ENCODE measurements at places on chromosomes 12 and 14.
A peak's percentile ranks its signal among the peaks of the same experiment; 100 is the strongest.

DNA sequence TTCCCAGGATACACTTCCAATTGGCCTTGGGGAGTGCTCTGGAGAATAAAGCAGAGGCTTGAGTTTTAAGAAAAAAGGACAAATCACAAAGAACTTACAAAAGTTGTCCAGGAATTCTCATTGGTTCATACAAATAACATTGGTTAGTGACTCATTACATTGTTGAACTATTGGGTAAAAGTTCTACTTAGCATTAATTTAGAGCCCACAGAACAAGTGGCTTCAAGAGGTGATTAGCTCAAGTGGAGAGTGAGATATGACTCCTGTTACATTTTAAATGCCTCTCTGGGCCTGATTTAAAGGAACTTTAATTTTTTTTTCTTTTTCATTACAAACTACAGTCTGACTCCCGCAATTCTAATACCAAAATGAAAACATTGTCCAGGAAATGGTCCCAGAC, 72.9 kb downstream of the ASCL4 start:
- DNase-seq, result no peak

DNA sequence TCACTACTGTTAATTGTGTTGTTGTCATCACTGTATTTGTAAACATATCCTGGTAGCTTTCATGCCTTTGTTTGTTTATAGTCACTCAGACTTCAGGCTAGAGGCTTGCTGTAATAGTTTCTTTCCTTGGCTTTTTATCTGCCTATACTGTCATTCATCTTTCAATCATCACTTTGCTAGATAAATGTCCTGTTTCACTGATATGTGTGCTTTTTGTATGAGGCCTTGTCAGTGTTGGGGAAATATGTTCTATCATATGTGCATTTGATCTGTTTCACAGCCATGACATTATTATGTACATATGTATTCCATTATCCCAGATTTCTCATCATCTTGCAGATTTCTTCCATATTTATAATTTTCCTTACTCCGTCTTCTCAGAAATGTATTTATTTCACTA, 558.9 kb upstream of the LRFN5 start:
- no peak for DNase-seq

DNA sequence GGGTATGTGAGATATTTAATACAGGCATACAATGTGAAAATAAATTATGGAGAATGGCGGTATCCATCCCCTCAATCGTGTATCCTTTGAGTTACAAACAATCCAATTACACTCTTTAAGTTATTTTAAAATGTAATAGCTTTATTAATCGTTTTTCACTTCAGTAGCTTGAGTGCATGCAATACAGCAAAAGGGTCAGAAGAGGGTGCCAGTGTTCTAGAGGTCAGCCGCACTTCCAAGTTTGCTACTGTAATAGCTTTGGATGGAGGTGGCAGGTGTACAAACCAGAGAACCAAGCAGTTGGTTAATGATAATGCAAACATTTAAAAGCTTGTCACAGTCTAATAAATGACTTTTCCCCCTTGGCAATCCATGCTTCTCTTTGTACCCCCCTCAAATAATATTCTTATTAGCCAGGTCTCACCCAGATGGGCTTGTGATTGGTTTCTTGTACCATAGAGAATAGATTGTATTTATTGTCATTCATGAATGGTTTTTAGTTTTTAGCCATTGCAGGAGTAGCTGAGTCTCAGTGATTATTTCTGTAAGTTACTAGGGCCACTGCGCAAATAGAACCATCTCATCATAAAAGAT, 127.0 kb downstream of the ERC1 start:
- DNase-seq, result peak; percentile 73

DNA sequence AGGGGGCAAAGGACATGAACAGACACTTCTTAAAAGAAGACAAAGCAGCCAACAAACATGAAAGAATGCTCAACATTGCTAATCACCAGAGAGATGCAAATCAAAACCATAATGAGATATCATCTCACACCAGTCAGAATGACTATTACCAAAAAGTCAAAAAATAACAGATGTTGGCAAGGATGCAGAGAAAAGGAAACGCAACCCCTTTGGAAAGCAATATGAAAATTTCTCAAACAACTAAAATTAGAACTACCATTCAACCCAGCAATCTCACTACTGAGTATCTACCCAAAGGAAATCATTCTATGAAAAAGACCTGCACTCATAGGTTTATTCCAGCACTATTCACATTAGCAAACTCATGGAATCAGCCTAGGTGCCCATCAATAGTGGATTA, 25.6 kb downstream of the MDM1 start:
- no peak for DNase-seq

DNA sequence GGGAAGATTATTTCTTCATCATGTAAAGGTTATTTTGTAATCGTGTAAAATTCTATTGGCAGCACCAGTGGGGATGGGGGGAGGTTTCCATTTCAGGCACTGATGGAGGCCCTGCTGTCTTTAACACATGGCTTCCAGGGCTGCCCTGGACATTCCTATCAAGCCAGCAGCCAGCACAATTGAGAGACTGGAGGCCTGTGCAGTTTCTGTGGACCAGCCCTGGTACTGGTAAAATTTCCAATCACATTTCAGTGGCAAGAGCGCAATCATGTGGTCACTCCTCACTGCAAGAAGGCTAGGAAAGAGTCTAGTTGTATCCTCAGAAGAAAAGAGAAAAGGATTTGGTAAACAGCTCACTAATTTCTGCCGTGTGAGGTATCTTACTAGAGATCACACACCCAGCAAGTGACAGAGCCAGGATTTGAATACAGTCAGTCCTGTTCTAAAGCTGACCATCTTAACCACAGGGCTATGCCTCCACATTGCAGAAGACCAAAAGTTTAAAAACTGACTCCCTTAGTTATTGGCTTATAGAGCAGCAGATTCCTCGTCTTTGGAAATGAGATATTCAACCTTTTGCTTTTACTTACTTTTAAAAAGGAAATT, 179.4 kb upstream of the ARHGAP5 start:
- DNase-seq, result no peak

GRCh38 chr14:45868863-45869262, 615.9 kb upstream of the MIS18BP1 start:
- DNase-seq, result no peak

DNA sequence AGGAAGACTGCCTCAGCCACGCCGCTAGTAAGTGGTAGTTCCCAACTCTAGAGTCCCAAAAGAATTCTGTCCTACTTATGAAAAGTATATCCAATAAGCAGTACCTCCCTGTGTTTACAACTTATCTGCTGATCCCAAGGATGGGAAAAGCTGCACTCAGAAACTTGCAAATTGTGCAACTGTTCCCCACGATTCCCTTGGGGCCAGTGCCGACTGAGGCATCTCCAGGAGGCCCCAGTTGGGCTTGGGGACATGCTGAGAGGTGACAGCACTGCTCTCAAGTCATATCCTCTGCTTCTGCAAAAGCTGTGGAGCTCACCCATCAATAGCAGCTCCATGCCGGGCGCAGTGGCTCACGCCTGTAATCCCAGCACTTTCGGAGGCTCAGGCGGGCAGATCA, 23.7 kb downstream of the SPRING1 start:
- no peak for DNase-seq

GRCh38 chr12:122174155-122174845, at the start of gene IL31:
Gene IL31 (minus strand): TSS chr12:122174221. CDS start chr12:122174172, 49 bp downstream.
- no peak for DNase-seq

DNA sequence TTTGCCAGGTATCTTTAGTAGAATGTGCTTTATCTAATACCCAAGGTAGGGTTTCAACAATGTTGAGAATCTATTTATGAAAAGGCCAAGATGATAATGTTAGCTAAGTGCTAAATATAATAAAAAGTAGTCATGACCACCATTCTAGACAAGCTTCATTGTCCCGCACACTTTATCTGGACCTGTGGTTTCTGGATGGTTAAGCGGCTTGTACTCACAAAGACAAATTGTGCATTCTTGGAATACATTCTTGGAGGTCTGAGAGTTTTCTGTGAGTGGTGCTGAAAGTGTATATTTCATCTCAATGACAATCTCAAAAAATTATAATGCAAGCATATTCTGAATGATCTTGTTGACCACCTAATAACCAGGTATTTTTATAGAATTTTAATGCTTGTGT, 646.9 kb downstream of the DIO2 start:
- DNase-seq, result no peak

All from ecto neural progenitor cell (in vitro differentiated cells).